Peyer's patch (tissue), 4 donors: ENCODE measurements at places on chromosomes 5 and 9. TPM values are rescaled to one million over a fixed set of nuclear protein-coding genes. Genes with fewer than 3 reads are reported as not detected.

The ROPN1L gene
- total RNA-seq = 1.7 TPM

The PHF24 gene
- not detected for total RNA-seq

The CARTPT gene
- not detected for total RNA-seq

The CNTFR gene
- total RNA-seq = 20.1 TPM

The RASGRF2 gene
- 6.7 TPM for total RNA-seq

The SNCB gene
- not detected for total RNA-seq

The NTNG2 gene
- total RNA-seq = 1.3 TPM

The CCNI2 gene
- 7.4 TPM for total RNA-seq

The GABRG2 gene
- total RNA-seq = not detected

- H3K36me3 ChIP-seq = no peaks in the 10 kb centered on the region
- no peak for DNase-seq
These were observed 684.7 kb upstream of the NUDT12 start for GRCh38 chr5:104247260-104247659.

- H3K36me3 ChIP-seq = no peaks in the 10 kb centered on the region
- no peaks in the 10 kb centered on the region for H3K27me3 ChIP-seq
- no peak overlapping the region for H3K27ac ChIP-seq
- H3K4me1 ChIP-seq = no peaks in the 10 kb centered on the region
These were observed 17.6 kb downstream of the MEGF9 start for GRCh38 chr9:120696551-120697230.

DNA sequence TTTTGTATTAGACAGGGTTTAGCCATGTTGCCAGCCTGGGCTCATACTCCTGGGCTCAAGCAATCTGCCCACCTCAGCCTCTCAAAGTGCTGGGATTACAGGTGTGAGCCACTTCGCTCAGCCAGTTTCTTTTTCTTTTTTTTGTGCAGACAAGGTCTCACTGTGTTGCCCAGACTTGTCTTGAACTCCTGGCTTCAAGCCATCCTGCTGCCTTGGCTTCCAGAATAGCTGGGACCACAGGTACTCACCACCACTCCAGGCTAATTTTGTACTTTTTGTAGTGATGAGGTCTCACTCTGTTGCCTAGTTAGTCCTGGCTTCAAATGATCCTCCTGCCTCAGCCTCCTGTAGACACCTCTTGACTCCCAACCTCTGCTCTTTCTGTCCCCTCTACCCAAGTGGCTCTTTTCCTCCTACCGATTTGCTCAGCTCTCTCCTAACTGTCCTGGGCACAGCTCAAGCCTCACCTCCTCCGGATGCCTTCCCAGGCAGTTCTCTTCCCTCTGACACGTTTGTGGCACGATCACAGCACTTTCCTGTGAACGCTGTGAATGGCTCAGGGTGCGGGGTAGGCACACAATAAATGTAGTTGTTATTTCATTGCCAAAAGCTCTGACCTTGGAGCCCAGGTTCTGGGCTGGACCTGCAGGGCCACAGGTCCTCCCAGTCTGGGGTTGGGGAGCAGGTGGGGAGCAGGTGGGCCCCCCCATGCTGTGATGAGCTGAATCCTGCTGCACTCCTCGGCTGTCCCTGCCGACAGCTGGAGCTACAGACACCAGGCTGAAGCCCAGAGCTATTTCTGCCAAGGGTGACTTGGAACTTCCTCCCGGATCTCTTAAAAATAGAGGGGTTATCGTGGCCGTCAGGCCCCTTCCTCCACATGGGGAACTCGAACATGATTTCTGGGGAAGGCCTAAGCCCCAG, 23.9 kb downstream of the GFI1B start:
- no peaks in the 10 kb centered on the region for H3K4me1 ChIP-seq
- H3K36me3 ChIP-seq = no peaks in the 10 kb centered on the region

GRCh38 chr5:160327818-160328217, 15.5 kb upstream of the CCNJL start:
- DNase-seq = no peak
- H3K4me3 ChIP-seq = no peak overlapping the region
- no peaks in the 10 kb centered on the region for H3K36me3 ChIP-seq
- H3K27ac ChIP-seq = no peak overlapping the region

- H3K27ac ChIP-seq = no peak overlapping the region
- no peak for DNase-seq
- no peak overlapping the region for H3K4me3 ChIP-seq
- no peaks in the 10 kb centered on the region for H3K27me3 ChIP-seq
- no peaks in the 10 kb centered on the region for H3K36me3 ChIP-seq
- no peaks in the 10 kb centered on the region for H3K4me1 ChIP-seq
These were observed 361.8 kb downstream of the CDH18 start for GRCh38 chr5:19626211-19626610.

DNA sequence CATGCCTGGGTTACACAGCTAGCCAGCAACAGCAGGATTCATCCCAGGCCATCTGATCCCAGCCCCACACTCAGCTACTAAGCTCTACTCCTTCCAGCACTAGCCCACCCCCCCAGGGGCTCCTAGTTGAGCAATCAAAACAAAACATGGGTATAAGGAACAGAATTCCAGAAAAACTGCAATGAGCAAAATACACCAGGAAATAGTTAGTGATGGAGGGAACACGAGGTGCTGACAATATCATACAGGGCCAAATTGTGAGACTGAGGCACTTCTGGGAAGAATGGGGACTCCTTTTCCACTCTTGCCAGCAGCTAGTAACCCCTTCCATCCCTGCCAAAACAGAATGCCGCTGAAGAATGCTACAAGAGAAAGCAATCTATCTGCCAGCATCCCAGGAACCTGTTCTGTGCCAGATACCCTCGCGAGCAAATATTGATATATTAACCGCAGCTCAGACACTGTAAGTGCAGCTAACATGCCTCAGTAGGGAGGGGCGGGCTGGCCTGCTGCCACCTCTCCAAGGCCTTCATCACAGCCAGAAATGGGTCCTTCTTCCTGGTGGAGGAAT, 161.4 kb downstream of the SLIT3 start:
- H3K27ac ChIP-seq = no peak overlapping the region
- H3K4me3 ChIP-seq = no peak overlapping the region
- H3K27me3 ChIP-seq = no peaks in the 10 kb centered on the region
- DNase-seq = no peak

DNA sequence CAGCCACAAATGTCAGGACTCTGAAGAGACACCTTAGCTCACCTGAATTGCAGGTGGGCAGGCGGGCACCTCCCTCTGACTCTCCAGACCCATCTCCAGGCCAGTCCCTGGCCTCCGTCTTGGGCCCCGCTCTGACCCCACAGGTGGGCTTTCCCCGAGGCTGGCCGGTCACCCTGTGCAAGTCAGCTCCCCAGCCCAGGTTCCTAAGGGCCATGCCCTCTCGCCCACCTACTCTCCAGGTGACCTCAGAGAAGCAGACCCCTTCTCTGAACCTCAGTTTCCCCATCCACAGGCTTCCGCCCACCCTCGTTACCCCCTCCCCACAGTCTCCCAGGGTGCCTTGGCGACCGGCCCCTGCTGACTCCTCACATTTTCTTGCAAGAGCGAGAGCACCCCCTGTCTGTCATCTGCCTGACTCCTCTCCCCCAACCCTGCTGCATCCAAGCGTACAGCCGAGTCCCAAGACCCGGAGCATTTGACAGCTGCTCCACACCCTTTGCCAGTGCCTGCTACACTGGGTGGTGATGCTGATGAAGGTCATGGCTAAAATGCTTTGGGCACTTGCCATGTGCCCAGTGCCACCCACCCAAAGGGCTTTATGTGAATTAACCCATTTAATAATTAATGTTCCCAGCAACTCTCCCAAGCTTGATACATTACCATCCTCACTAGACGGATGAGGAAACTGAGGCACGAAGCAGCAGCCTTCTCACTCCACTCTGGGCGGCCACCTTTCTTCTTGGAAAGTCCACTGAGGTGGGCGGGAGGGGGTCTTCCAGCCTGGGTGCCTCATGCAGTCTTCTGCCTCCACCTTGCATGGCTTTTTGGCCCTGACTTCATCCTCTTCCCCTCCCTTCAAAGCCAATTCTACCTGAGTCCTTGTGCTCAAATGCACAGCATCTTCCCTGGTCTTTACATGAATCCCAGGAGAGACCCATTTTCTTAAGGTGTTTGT, 51.1 kb upstream of the ORM1 start:
- H3K36me3 ChIP-seq = no peaks in the 10 kb centered on the region
- no peaks in the 10 kb centered on the region for H3K4me1 ChIP-seq
- DNase-seq = no peak
- H3K4me3 ChIP-seq = no peak overlapping the region
- no peak overlapping the region for H3K27ac ChIP-seq
- H3K27me3 ChIP-seq = no peaks in the 10 kb centered on the region

- H3K4me1 ChIP-seq = no peaks in the 10 kb centered on the region
- H3K27me3 ChIP-seq = no peaks in the 10 kb centered on the region
- no peak overlapping the region for H3K27ac ChIP-seq
- no peak for DNase-seq
- no peaks in the 10 kb centered on the region for H3K36me3 ChIP-seq
These were observed 495.7 kb downstream of the TLE1 start for GRCh38 chr9:81193362-81194339.

- no peak for DNase-seq
- no peak overlapping the region for H3K4me3 ChIP-seq
- H3K4me1 ChIP-seq = no peaks in the 10 kb centered on the region
- H3K27ac ChIP-seq = no peak overlapping the region
These were observed 119.9 kb upstream of the EFNA5 start for GRCh38 chr5:107790671-107791070.

DNA sequence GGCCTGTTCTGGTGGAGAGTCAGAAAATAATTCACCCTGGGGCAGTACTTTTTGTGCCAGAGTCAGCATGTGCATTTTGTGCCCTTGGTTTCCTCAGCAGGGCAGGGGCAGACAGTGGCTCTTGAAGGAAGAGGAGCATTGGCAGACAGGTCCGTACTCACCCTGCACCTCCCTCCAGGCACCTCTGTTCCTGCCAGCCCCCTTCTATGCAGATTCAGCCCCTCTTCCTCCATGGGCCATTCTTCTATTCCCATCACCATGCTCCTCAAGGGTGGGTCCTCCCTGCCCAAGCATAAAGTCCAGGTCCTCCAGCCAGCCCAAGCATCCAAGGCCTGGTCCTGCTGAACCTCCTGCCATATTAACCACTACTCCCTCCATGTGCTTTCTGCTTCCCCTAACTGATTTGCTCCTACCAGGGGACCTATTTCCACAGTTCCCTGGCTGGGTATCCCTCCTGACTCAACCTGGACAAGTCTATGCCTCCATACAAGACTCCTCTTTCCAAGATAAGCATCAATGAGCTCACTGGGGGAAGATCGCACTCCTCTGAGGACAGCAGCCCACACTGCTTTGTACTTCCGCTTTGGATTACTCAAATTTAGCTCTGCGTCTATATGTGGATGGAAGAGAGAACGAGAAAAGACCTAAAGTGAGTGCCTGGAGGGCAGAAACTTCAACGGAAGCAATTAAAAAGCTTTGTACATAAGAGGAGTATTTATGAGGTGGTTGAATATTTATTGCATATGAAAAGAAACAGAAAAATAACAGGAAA, 9.3 kb upstream of the ACSL6 start:
- no peaks in the 10 kb centered on the region for H3K4me1 ChIP-seq
- no peaks in the 10 kb centered on the region for H3K36me3 ChIP-seq
- no peak overlapping the region for H3K4me3 ChIP-seq

DNA sequence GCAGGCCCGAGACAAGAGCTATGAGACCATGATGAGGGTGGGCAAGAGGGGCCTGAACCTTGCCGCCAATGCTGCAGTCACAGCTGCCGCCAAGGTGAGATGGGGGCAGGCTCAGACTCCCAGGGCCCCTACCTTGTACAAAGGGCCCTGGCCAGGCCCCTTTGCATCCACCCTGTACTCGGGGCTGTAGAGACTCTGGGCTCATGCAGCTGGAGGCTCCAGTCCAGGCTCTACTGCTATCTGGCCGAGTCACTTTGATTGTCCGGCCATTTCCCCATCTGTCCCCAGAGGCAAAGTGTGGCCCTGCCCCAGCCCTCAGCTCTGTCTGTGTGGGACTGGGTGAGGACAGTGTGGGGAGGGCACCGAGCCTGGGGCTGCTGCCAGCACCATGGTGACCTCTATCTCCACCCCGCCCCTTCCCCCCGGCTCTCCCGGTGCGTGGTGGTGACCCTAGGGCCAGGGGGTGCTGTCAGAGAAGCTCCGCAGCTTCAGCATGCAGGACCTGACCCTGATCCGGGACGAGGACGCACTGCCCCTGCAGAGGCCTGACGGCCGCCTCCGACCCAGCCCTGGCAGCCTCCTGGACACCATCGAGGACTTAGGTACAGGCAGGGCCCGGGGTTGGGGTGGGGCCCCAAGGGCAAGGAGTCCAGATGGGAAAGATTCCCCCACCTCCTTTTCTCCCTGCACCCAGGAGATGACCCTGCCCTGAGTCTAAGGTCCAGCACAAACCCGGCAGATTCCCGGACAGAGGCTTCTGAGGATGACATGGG, 6.1 kb downstream of the REEP2 start:
- no peaks in the 10 kb centered on the region for H3K36me3 ChIP-seq
- DNase-seq = peak; percentile 73
- H3K27me3 ChIP-seq = no peaks in the 10 kb centered on the region
- H3K4me3 ChIP-seq = no peak overlapping the region
- no peak overlapping the region for H3K27ac ChIP-seq

- no peak for DNase-seq
- H3K27ac ChIP-seq = no peak overlapping the region
- no peaks in the 10 kb centered on the region for H3K36me3 ChIP-seq
- H3K4me3 ChIP-seq = no peak overlapping the region
- no peaks in the 10 kb centered on the region for H3K4me1 ChIP-seq
These were observed 188.8 kb upstream of the GLRA1 start for GRCh38 chr5:152113401-152113800.

- no peaks in the 10 kb centered on the region for H3K36me3 ChIP-seq
- DNase-seq = no peak
- H3K4me1 ChIP-seq = no peaks in the 10 kb centered on the region
These were observed 446.4 kb downstream of the ISL1 start for GRCh38 chr5:51829691-51830090.

- no peaks in the 10 kb centered on the region for H3K36me3 ChIP-seq
- no peak for DNase-seq
- H3K4me1 ChIP-seq = no peaks in the 10 kb centered on the region
- no peak overlapping the region for H3K4me3 ChIP-seq
These were observed 23.0 kb downstream of the FRRS1L start for GRCh38 chr9:109143881-109144562.

GRCh38 chr5:117679046-117679445, 1104.4 kb upstream of the SEMA6A start:
- DNase-seq = no peak
- no peaks in the 10 kb centered on the region for H3K4me1 ChIP-seq

GRCh38 chr9:137139468-137140150, 655 bp downstream of the GRIN1 start:
- peaks cover 5% of the 10 kb centered on the region for H3K4me1 ChIP-seq
- no peak for DNase-seq
- no peaks in the 10 kb centered on the region for H3K36me3 ChIP-seq
- H3K4me3 ChIP-seq = no peak overlapping the region
- no peaks in the 10 kb centered on the region for H3K27me3 ChIP-seq
- no peak overlapping the region for H3K27ac ChIP-seq

- H3K36me3 ChIP-seq = no peaks in the 10 kb centered on the region
- H3K4me1 ChIP-seq = no peaks in the 10 kb centered on the region
- no peaks in the 10 kb centered on the region for H3K27me3 ChIP-seq
- no peak overlapping the region for H3K27ac ChIP-seq
- no peak overlapping the region for H3K4me3 ChIP-seq
These were observed 58.5 kb upstream of the GOLPH3 start for GRCh38 chr5:32232441-32233219.
